Stimulated activated CD4-positive, alpha-beta T cell treated with anti-CD3 and anti-CD28 coated beads, Interleukin-12 subunit alpha, Interleukin-12 subunit beta, amount 100 ng/mL, for 24 hours (primary cell): ENCODE measurements at places on chromosomes 12 and 14.

- no peak for DNase-seq
These were observed 30.8 kb upstream of the BDKRB2 start for GRCh38 chr14:96173636-96174475.

DNA sequence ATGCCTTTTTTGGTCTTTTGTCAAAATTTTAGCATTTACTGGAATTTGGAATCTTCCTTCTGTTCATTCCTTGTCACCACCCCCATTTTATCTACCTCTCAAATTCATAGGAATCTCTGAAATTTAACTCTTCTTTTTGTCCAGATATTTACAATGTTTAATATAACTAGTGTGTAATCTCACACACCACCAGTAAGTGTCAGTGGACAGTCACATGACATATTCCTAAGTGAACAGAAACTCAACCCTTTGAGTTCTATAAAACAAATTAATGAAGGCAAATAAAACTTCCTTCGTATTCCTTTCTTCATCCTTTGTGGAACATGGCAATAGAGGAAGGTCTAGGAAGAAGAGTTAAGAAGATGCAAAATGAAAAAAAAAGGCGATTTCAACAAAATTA lies 26.6 kb downstream of the ATF7 start:
- no peak for DNase-seq

DNA sequence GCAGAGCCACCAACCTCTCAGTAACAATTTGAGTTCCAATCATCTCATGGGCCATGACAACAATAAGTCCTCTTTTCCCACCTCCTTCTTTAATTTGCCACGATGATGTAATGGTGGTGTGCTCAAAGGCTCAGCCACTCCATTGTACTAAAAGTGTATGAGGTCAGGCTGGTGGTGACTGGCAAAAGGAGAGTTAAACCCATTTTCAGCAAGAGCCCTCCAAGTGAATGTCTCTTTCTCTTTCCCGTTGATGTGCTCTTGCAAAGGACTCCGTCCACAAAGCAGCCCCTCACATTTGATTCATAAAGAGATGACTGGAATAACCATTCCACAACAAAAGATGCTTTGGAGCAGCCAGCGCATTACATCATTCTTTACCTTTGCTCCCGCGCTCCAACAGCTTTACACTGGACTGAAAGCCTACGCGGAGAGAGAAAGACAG lies 41.6 kb downstream of the DUSP16 start:
- no peak for DNase-seq

- no peak for DNase-seq
These were observed 199.3 kb upstream of the PPFIA2 start for GRCh38 chr12:81958406-81958805.
